NCI-H1436 (cell line): ENCODE measurements at places on chromosomes 7 and 10.

- peak; percentile 30 for DNase-seq
Measured at GRCh38 chr7:95199779-95200558, 124.4 kb downstream of the PON1 start.

DNA sequence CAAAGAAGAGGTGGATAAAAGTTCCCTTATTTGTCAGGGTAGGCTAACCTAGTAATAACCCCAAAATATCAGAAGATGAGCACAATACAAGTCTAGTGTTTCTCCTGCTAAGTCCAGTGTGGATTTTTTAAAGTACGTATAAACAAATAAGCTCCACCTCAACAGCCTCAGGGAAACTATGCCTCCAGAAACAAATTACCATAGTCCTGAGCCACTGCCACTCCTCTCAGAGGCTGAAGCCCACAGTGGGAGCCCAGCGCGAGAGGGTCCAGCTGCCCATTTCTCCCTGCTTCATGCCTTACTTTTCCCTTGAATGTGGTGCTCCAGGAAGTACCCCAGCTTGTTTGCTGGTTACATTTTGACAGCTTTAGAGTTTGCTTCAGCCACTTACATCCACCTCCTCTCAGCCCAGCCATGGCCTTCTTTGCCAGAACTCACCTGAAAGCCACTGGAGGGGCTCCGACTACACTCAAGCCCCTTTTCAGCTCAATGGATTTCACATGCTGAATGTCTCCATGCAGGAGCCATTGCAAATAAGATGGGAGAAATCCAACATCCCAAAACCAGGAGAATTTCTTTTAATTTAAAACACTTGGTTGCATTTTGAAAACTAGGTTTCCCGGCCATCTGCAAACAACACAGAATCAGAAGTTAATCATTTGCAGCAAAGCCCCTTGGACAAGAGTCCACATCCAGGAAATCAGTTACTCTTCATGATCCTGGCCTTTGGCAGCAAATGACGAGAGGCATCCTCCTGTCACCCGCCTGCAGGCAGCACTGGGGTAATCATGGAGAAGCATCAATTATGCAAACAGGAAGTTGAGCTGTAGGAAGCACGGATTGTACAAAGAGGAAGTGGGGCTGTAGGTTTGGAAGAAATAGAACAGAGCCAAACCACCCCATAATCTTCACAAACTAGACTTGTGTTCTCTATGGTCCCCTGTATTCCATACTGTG lies 138.1 kb downstream of the HERPUD2 start:
- no peak for DNase-seq

GRCh38 chr7:28654110-28654509 lies 241.8 kb downstream of the CREB5 start:
- no peak for DNase-seq

- DNase-seq = no peak
Measured at GRCh38 chr7:84583331-84583730, 388.7 kb upstream of the SEMA3A start.

DNA sequence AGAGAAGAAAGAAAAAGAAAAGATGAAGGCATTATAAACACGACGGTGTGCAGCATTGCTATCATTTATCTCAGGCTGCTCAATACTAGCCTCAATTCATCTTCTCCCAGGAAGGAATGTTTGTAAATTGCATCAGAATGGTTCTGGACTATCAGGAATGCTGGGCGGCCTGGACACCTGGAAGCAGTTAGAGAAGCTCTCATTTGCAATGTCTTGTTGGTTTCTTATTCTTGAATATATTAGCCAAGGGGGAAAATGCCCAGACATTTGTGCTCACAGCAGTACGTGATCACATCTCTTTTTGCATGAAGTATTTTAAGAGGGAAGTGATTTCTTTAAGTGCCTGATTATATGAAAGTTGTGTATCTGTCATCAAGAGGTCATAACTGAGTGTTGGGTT lies 85.6 kb upstream of the IMMP2L start:
- DNase-seq = no peak

DNA sequence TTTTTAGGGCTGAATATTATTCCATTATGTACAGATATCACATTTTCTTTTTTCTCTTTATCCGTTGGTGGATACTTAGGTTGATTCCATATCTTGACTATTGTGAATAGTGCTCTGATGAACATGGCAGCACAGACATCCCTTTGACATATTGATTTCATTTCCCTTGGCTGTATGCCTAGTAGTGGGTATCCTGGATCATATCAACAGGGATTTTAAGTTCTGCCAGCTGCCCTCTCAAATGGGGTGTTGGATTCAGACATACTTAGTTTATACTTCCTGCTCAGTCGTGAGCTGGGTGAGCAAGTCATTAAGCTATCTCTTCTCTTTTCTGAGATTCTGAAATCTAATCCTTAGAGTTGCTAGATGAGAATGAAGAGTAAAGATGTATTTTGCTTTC lies 139.6 kb upstream of the SORCS3 start:
- DNase-seq = no peak

DNA sequence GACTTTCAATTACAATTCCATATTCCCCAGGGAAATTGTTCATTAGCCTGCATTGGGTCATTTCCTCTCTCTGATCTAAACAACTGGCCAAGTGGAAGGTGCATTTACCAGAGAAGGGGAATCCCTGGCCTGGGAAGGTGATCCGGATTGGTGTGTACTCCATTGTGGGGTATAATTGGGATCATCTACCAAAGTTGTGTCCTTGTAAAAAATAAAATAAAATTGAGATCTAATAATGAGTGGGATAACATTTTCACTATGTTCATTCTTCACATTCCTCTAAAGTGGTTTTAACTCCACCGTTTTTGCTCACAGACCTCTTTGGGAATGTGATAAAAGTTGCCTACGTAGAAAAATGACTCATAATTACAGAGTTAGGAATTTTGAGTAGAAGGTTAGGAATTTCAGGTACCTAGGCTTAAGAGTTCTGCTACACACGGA lies 22.8 kb downstream of the ARL5B start:
- DNase-seq = no peak
